ENCODE measurements at places on chromosomes 6 and 20.

DNA sequence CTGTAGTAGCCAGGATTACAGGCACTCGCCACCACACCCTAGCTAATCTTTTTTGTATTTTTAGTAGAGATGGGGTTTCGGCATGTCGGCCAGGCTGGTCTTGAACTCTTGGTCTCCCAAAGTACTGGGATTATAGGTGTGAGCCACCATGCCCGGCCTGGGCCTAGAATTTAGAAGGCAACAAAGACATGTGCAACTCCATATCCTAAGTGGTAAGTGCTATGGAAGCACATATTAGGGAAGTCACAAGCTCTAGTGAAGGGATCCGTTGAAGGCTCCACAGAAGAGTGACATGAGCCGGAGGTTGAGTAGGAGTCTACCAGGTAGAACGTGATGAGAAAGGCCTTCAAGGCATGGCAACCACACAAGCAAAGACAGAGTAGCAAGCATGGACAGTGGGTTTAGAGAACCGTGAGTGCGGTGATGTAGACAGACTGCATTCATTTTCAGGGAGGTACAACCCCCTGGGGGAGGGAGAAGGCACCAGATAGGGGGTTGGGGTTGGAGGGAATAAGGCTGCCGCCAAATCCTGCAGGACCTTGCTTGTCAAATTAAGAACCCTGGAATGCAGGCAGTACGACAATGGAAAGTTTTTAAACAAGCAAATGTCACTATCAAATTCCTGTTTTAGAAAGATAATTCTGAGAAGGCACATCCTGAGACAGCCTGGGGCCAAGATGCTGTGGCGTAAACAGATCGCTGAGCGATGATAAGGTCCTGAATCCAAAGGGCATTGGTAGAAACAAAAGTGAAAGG, 50.2 kb downstream of the ARHGAP18 start:
- DNase-seq: no peak

- DNase-seq: no peak
Observed at GRCh38 chr20:61407561-61407960, 155.5 kb downstream of the CDH4 start.

DNA sequence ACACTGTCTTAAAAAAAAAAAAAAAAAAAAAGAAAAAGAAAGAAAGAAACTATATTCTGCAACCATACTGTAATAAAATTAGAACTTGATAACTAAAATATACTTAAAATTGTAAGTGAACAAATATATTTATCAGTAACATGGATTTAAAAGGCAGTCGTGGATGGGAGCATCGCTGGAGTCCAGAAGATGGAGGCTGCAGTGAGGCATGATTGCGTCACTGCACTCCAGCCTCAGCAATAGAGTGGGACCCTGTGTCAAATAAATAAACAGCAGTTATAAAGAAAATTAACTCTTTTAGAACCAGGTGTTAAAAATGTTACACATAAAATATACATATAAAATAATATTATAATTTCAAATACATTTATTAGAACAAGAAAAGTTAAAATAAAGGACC, 8.7 kb downstream of the PSMB9 start:
- no peak for DNase-seq

- DNase-seq: no peak
Observed at GRCh38 chr6:143882401-143882930, 18.2 kb downstream of the ZC2HC1B start.

DNA sequence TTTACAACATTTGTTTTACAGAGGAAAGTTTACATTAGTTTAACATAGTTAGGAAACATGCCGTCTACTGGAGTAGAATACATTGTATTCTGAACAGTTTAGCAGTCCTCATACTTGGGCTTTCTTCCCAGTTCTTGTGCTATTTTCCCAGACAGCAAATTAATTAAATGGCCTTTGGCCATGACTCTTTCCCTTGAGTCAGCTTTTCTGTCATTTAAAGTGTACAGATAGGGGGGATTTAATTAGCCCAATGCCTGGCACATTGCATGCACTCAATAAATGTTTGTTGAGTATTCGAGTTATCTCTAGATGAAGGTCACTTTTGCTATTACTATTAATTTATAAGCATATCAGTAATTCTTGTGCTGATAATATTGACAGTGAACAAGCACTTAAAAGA, 1.6 kb downstream of the TMEM244 start:
- DNase-seq: no peak

GRCh38 chr6:32178547-32179440, 589 bp downstream of the RNF5 start:
- no peak for DNase-seq

- DNase-seq: no peak
Observed at GRCh38 chr6:84579404-84579803, 185.0 kb downstream of the TBX18 start.

GRCh38 chr6:35048631-35049083, 92.5 kb downstream of the TCP11 start:
- DNase-seq: no peak

GRCh38 chr6:112470950-112471349, 123.8 kb downstream of the RFPL4B start:
- no peak for DNase-seq

- no peak for DNase-seq
Observed at GRCh38 chr6:91486200-91486599, 899.3 kb upstream of the MAP3K7 start.

DNA sequence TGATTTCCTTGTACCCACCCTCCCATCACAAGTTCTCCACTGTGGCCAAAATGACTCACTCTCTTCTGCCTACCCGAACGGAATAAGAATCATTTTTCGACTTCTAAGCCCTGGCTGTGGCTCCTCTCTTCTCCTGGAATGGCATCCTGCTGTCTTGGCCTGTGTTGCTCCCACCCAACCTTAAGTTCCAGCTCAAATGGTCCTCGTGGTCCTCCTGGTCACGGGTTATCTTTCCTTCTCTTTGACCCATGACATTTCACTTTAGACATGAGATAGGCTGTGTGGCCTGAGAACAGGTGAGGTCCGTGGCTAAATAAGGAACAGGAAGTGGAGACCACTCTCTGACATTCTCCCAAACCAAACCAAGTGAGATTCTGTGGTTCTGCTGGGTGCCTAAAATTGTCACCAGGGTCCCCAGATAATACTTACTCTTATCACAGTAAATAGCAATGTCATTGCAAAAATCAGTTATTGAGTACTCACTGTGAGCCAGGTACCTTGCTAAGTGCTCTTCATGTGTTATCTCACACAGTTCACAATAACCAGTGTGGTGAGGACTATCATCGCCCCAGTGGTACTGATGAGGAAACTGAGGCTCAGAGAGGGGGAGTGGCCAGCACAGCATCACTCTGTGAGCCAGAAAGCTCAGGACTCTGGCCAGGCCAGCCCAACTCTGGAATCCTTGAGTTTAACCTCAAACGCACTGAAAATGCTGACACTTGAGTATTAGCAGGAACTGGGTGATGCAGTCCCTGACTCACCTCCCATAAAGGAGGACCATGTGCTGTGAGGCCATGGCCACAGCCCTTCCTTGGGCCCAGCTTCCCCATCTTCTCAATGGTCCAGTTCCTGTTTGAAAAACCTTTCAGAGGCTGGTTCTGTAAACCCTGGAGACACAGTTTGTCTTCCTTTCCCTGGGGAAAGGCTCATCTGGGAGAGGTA, 74.8 kb upstream of the SIRPA start:
- no peak for DNase-seq

DNA sequence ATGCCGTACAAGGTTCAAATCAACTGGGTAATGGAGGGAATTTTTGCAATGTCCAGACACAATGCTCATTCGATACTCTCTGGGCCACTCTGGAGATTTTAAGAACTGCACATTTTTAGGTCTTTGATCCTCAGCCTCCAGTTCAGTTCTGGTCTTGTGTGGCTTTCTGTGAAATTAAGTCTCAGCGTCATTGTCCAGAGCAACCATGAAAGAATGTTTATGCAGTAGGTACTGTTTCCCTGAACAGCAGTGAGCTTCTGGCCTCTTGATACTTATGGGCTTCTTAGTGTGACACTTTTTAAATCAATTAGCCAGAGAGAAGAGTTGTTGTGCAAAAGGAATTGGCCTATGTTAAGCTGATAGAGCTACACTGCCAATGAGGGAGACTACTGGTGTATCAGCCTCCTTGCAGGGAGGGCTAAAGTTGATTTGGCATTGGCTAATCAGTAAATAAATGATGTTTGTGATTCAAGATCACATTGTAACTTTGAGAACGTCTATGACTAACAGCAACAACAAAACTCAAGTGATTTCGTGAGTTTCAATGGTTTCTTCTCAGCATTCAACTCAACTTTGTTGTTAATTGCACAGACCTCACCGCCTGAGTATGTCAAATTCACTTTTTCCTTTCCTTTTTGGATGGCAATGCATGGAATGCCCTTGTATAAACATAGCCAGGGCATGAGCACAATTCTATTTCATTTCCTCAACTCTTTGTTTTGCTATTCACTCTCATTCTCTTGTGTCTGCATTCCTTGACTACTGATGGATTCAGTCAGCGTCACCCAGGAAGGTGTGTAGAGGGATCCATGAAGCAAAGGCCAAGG, 85.1 kb downstream of the GJA1 start:
- no peak for DNase-seq

DNA sequence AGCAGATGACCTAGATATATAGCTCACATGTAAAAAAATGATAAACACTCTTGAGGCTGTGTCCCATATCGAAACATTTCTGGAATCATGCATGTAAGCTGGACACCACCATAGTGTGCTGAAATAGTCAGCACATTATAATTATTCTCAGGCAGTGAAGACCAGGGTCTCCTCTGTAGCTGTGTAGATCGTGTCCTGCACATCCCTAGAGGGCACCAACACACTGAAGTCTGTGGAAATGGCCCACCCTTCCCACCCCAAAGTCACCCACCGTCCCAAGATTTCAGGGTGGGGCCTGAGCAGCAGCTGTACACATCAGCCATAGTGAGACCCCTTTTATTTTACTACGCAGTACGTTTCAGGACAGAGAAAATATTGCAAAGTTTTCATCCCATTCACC, 21.0 kb upstream of the TMEM30A start:
- no peak for DNase-seq

DNA sequence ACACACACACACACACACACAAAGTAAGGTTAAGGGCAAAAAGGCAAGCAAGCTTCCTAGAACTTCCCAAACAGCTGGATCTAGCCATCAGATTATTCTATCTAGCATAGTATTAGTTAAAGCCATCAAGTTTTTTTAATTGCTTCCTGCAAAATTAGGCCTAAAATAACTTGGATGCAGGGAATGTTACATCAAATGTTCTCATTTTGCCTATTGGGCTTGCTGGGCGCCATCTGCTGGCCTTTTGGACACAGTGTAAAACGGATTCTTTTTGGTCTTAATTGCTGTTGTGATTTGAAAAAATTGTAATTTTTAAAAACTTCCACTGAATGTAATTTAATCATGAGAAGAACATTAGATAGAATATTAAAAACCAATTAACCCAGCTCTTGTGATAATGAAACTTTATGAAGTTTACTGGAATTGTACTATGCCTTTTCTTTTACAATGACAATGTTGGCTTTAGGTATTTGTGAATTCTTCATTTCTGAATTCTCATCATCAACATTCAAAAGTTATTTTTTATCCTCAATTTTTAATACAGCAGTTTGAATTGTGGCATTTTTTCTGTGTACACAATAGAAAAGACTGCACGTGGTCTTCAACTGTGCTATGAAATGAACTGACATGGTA, 6.8 kb downstream of the MKKS start:
- no peak for DNase-seq

DNA sequence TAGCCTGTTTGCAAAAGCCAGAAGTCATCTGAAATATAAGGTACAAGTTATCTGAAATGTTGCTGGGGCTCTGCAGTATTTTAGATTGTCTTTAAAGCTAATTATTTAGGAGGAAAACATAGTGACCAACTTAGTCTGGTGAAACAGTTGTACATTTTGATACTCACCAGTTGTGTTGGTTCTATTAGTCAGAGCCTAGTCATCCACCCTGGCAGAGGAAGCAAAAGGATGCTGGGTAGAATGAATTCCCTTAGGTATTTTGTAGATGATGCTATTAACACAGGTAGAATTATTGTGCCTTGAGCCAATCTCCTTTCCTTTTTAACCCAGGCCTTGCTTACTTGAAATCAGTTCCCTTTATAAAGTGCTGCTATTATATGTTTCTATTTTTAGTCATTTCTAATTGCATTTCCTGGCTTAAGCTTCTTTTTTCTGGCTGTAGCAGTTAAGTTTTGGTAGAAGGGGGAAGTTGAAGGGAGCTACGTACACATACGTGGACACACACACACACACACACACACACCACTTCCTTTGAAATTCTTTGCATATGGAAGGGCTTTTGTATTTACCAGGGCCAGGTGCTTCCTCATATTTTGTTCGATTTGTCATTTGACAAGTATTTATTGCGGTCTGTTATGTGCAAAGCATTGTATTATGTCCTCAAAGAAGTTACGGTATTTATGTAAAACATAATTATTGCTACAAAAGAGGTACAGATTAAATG, 82.4 kb downstream of the RTN4IP1 start:
- no peak for DNase-seq

DNA sequence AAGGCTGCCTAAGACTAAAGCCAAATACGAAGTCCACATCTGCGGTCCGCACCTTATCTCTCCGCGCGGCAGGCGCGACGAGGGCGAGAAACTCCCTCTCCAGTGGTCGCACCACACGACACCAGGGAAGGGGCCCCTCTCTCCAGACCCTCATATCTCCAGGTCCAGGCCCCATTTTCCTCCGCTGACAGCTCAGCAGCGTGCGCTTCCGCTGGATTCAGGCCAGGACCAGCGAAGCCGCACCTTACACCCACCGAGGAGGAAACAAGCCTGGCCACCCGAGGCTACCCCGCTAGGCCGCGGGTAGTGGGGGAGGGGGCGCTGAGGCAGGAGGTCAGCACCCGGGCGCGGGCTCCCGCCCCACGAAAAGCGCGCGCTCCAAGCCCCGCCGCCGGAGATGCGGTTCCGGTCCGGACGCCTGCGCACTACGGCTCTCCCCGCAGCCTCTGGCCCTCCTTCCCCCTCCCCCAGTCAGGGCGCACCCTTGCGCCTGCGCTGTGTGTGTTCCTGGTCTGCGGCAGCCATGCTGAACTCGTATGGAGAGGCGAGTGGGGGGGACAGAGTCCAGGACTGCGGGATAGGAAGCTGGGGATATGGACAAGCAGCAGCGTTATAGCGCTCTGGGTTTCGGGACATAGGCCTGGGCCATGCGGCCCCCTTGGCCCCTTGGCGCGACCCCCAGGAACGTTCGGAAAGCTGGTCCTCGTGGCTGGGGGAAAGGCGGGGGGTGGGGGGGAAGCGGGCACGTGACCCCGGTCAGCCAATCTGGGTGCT, at the start of gene BRD2:
TSS of gene BRD2 (plus strand) at position 502 of the 774 bp plus-strand sequence. CDS start 4,305 bp downstream, outside the sequence.
- peak; percentile 93 for DNase-seq

GRCh38 chr6:135179920-135180541, 1.1 kb upstream of the MYB start:
- no peak for DNase-seq

DNA sequence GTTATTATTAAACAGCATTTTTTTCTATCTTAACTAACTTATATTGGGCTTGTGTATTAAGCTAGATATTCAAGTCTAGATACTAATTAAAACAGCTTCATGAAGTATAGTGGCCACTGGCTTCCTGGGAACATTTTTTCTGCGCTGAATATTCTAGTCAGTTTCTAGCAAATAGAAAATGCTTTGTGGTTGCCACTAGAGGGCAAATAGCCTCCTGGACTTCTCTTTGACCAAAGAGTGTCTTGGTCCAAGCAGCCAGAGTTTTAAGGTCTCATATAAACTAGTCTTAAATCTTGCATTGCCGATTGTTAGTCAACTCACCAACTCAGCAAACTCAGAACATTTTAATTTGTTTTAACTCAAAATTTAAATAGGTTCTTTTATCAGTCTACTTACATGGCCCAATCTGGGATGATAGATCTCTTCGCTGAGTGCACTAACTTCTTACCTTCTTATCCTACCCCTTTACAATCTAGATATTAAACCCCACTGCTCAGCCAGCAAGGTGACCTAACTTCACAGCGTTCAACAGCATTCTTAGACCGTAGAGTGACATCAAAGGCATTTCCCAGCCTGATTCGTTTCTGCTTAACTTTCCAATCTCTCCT, 24.6 kb upstream of the ID4 start:
- no peak for DNase-seq

Data from stimulated activated CD8-positive, alpha-beta memory T cell treated with anti-CD3 and anti-CD28 coated beads, Interleukin-2, amount 100 ng/mL, for 1 hour (primary cell).